ENCODE measurements at places on chromosomes 1 and 21. TPM values are rescaled to one million over a fixed set of nuclear protein-coding genes. Genes with fewer than 3 reads are reported as not detected.

DNA sequence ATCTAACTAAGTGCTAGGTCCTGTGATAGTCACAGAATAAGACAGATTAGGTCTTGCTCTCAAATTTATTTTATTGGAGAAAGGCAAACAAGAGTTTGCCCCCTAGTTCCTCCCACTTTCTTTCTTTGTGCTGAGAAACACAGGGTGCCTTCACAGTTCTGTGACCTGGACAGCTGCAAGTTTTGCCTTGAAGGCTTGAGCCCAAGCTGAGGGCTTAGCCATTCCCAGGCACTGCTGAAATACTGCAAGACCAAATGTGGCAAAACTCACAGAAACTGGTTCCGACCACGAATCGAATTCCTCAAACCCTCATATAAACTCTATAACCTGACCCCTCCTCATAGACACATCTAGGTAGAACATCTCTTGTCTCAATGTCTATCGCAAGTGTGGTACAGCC, 227.9 kb downstream of the RERE start:
- no peak for DNase-seq
- H3K4me1 ChIP-seq, result peaks cover 17% of the 10 kb centered on the region
- no peaks in the 10 kb centered on the region for H3K27me3 ChIP-seq

DNA sequence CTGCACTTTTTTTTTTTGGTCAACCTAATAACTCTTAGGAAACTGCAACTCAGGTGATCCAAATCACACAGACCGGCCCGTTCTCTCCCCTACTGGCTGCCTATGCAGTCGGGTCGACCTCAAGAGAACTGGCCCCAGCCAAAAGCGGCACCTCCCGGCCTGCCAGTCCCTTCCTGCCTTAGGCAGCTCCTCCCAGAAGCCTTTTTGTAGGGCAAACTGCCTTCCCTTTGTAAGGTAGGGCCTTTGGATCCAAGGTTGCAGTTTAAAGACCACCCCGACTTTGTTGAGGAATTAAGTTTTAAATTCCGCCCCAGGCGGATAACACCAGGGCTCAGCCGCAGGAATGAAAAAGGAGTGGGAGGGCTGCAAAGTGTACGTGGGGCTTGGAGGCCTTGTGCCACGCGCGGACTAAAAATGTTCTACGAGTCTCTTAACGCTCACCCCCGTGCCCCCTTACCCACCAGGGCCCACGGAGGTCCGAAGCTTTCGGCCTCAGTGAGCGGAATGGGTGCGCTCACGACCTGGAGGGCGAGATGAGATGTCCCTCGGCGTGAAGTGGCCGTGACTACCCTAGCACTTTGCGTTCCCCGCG, 642 bp upstream of the ST3GAL3 start:
- no peak for DNase-seq
- peak overlapping the region; percentile 90 for H3K27ac ChIP-seq
- peaks cover 27% of the 10 kb centered on the region for H3K4me1 ChIP-seq
- no peaks in the 10 kb centered on the region for H3K27me3 ChIP-seq
- H3K36me3 ChIP-seq, result peaks cover 45% of the 10 kb centered on the region

- H3K27me3 ChIP-seq, result peaks cover 52% of the 10 kb centered on the region
- no peaks in the 10 kb centered on the region for H3K36me3 ChIP-seq
- H3K27ac ChIP-seq, result peak within 1 kb of the TSS; percentile 41
- DNase-seq, result peak; percentile 56
- peak within 1 kb of the TSS; percentile 48 for H3K4me3 ChIP-seq
Observed at GRCh38 chr21:44920694-44921604, at the start of gene ITGB2. TSS of gene ITGB2 (minus strand) at chr21:44920899. CDS start at chr21:44910782, 10,117 bp downstream.

GRCh38 chr1:8742022-8742924, 75.2 kb downstream of the RERE start:
- H3K4me3 ChIP-seq, result no peak overlapping the region
- no peak overlapping the region for H3K27ac ChIP-seq
- peaks cover 3% of the 10 kb centered on the region for H3K4me1 ChIP-seq
- no peak for DNase-seq
- peaks cover 4% of the 10 kb centered on the region for H3K36me3 ChIP-seq

DNA sequence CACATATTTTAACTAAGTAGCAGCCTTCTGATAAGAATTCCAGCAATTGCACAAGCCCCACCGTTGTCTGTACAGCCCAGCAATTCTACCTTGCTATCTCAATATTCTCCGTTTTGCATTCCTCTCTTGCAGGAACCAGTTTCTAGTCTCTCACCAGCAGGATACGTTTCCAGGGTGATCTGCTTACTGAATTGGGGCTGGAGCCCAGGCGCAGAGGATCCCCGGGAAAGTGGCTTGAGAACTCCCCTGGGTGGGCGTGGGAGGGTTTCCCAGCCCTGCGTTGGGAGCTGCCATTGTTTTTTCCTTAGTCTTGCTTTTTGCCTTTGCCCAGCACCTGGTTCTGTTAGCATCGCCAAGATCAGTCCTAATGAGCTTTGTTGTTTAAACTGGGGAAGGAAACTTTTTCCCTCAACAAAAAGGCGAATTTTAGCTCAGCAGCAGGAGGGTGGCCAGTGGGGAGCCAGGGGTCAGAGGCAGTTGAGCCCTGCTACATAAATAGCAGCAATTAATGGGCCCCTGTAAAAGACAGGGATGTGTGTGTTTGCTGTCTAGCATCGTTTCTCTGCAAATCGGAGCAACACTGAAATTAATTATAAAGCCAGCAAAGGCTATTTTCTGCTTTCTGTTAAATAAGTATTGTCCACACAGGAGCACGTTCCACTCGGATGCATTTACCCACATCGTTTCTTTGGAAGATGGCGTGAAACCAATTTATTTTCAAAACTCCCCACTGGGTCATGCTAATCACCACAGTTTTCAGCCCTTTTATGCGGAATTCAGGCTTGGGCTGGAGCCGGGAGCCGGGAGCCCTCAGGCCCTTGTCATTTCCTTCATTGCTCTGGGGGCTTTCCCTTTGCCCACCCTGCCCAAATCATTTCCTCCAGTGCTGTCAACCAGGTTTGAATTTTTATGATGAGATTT, 36.6 kb downstream of the HUNK start:
- no peaks in the 10 kb centered on the region for H3K4me1 ChIP-seq
- H3K27ac ChIP-seq, result no peak overlapping the region
- peaks cover 82% of the 10 kb centered on the region for H3K27me3 ChIP-seq
- DNase-seq, result no peak
- H3K4me3 ChIP-seq, result no peak overlapping the region
- H3K36me3 ChIP-seq, result no peaks in the 10 kb centered on the region

DNA sequence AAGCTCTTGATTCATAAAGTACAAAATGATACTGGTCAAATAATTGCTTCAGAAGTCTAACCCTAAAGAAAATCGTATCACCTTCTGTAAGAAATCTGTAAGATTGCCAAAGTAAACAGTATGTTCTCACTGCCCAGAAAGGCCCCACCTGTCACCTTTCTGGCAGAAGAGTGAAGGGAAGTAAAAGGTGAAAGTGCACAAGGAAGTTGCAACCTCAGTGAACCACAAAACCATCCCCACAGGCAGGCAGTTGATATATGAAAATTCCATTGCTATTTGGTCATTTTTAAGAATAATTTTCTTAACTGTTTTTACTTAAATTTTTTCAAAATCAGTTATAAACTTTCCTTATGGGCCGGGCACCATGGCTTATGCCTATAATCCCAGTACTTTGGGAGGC, 48.5 kb upstream of the FBXO28 start:
- no peaks in the 10 kb centered on the region for H3K4me1 ChIP-seq
- no peaks in the 10 kb centered on the region for H3K36me3 ChIP-seq
- peaks cover 21% of the 10 kb centered on the region for H3K27me3 ChIP-seq
- DNase-seq, result no peak
- H3K27ac ChIP-seq, result no peak overlapping the region

GRCh38 chr21:31927689-31928353, 55.0 kb downstream of the HUNK start:
- peaks cover 21% of the 10 kb centered on the region for H3K27me3 ChIP-seq
- DNase-seq, result no peak
- no peak overlapping the region for H3K27ac ChIP-seq
- no peak overlapping the region for H3K4me3 ChIP-seq

DNA sequence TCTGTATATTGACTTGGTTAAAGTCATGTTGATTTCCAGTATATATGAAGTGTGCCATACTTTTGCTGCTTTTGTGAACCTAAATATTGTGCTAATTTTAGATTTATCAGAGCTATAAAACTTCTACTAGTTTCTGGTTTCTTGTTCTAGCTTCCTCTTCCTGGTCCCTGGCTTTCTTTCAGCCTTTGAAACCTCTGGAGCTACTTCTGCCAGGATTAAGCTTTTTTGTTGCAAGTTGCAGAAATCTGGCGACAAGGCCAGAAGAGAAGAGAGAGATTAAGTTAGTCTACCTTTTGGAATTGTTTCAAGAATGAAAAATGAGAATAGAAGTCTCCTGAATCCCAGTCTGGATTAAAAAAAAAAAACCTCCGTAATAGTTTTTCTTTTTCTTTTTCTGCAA, 13.5 kb downstream of the RNF2 start:
- no peaks in the 10 kb centered on the region for H3K27me3 ChIP-seq
- H3K36me3 ChIP-seq, result no peaks in the 10 kb centered on the region
- H3K4me1 ChIP-seq, result peaks cover 48% of the 10 kb centered on the region
- DNase-seq, result no peak
- H3K4me3 ChIP-seq, result no peak overlapping the region

DNA sequence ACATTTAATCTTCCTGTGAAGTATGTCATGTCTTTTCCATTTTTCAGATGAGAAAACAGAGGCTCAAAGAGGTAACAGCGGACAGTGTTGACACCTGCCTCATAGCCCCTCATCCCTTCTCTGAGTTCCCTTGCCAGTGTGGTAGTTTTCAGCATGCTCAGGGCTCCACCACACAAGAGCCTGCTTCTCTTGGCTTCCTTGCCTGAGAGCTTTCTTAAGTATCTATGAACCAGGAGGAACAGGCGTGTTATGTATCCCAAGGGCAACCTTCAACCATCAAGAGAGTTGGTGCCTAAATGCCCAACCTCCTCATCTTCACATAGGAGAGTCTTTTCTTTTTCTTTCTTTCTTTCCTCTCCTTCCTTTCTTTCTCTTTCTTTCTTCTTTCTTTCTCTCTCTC, 5.9 kb upstream of the PAFAH2 start:
- peaks cover 2% of the 10 kb centered on the region for H3K4me1 ChIP-seq
- H3K27ac ChIP-seq, result no peak overlapping the region
- no peaks in the 10 kb centered on the region for H3K27me3 ChIP-seq
- no peak for DNase-seq

GRCh38 chr1:201877877-201878401, 10.8 kb upstream of the SHISA4 start:
- peaks cover 31% of the 10 kb centered on the region for H3K36me3 ChIP-seq
- H3K27me3 ChIP-seq, result no peaks in the 10 kb centered on the region
- no peak for DNase-seq
- H3K27ac ChIP-seq, result peak overlapping the region; percentile 55
- H3K4me3 ChIP-seq, result no peak overlapping the region

DNA sequence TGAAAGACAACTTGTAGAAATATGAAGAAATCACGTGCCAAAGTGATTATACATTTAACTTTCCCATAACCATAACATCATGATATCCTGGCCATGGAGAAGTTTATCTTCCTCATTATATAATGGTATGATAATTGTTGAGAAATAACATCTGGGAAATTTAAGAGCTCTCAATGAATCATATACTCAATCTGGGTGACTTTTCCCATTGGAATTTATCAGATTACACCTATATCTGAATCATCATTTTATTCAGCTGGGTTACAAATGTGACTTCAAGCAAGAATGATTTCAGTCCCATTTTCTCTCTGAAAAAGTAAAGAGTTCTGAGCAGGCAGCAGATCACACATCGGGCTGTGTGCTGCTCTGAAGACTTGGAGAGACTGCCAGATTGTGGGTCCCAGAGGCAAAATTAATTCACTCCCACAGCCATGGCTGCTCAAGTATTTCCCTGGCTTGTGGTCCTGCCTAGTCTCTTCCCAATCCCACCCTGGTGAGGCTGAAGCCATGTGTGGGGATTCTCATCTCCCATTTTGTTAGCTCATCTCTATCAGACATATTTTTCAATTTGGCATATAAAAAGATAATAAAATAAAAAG, 278.0 kb downstream of the MRPL39 start:
- no peak for DNase-seq
- no peaks in the 10 kb centered on the region for H3K36me3 ChIP-seq
- H3K27me3 ChIP-seq, result no peaks in the 10 kb centered on the region
- no peak overlapping the region for H3K4me3 ChIP-seq
- no peak overlapping the region for H3K27ac ChIP-seq

- DNase-seq, result no peak
- peak overlapping the region; percentile 60 for H3K4me3 ChIP-seq
- no peaks in the 10 kb centered on the region for H3K36me3 ChIP-seq
- peaks cover 96% of the 10 kb centered on the region for H3K4me1 ChIP-seq
- peak overlapping the region; percentile 94 for H3K27ac ChIP-seq
Observed at GRCh38 chr1:26020330-26020768, 1.2 kb upstream of the EXTL1 start.

DNA sequence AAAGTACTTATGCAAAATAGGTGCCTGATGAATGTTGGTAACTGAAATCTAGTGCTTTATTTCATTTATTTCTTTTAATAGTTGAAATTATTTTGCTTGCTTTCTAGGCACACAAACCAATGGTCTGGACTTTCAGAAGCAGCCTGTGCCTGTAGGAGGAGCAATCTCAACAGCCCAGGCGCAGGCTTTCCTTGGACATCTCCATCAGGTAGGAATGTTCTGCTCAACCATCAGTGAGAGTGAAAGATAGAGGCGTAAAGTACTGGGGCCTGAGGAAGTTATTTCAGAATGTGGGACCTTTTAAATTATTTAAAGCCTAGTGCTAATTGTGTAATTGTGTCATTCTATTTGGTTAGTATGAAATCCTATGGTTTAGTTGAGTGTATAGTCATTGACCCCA, 144.7 kb downstream of the POU2F1 start:
- H3K36me3 ChIP-seq, result peaks cover 10% of the 10 kb centered on the region
- no peak overlapping the region for H3K4me3 ChIP-seq
- no peak for DNase-seq
- H3K4me1 ChIP-seq, result peaks cover 4% of the 10 kb centered on the region

- peaks cover 4% of the 10 kb centered on the region for H3K4me1 ChIP-seq
- DNase-seq, result no peak
- no peaks in the 10 kb centered on the region for H3K27me3 ChIP-seq
Observed at GRCh38 chr21:43020177-43020576, 45.8 kb downstream of the PKNOX1 start.

DNA sequence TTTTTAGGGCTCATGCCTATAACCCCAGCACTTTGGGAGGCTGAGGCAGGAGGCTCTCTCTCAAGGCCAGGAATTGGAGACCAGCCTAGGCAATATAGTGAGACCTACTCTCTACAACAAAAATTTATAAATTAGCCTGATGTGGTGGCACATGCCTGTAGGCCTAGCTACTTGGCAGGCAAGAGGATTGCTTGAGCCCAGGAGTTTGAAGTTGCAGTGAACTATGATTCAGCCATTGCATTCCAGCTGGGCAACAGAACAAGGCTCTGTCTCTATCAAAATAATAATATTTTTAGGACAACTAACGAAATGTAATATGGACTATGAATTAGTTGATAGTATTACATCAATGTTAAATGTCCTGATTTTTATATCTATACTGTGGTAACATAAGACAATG, 68.8 kb upstream of the ARID1A start:
- H3K27ac ChIP-seq, result no peak overlapping the region
- no peak overlapping the region for H3K4me3 ChIP-seq
- no peak for DNase-seq
- peaks cover 1% of the 10 kb centered on the region for H3K4me1 ChIP-seq

The EPS15 gene
- 64.5 TPM for total RNA-seq

The PLA2G2A gene
- 69.0 TPM for total RNA-seq

The TSHB gene
- not detected for total RNA-seq

The AMY1A gene
- not detected for total RNA-seq

The DMRTA2 gene
- not detected for total RNA-seq

The KANK4 gene
- total RNA-seq, result 0.11 TPM

The OR2L13 gene
- not detected for total RNA-seq

The SORT1 gene
- 146 TPM for total RNA-seq

The TMEM125 gene
- not detected for total RNA-seq

The WNT9A gene
- total RNA-seq, result 4.8 TPM

The CFHR5 gene
- total RNA-seq, result not detected

The RCC2 gene
- total RNA-seq, result 10.9 TPM

The C1orf232 gene
- not detected for total RNA-seq

All from left ventricle myocardium inferior (tissue), 1 donor.